Amygdala (tissue), 56 donors: ENCODE measurements at places on chromosomes 5 and 9.

GRCh38 chr9:82082563-82082962, 94.0 kb downstream of the SPATA31D1 start:
- no peak for DNase-seq

DNA sequence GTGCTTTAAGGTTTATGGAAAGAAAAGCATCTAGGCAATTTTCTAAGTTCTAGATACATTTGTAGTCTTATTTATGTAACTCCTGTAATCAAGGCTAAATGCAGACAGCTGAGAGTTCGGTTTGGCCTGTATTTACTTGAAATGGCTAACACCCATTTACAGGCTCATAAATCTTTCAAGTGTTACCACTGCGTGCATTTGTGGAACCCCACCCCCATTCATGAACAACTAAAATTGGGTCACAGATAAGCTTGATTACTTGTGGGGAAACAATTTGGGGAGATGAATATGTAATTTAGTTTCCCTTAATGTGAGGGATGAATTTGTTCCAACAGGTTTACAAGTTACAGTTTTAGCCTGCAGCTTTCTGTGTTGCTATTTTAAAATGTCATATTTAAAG, 360.6 kb downstream of the ARRDC3 start:
- DNase-seq, result no peak

DNA sequence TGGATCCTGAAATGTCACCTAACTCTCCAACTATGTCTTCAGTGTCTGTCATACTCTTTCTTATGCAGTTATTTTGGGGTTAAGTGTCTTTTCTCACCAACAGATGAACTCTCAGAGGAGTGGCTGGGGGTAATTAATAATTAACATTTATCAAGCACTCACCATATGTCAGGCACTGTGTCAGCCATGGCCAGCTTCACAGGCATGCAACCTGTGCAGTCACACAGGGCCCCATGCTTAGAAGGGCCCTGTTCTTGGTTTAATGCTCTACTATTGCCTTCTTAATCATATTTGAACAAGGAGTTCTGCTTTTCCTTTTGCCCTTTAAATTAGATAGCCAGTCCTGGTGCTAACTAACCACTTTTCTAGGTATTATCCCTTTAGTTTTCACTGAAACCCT, 3.4 kb upstream of the GRPEL2 start:
- no peak for DNase-seq

GRCh38 chr5:151225475-151225874, 1.6 kb upstream of the CCDC69 start:
- no peak for DNase-seq

- no peak for DNase-seq
Measured at GRCh38 chr9:14246951-14247350, 67.0 kb downstream of the NFIB start.

DNA sequence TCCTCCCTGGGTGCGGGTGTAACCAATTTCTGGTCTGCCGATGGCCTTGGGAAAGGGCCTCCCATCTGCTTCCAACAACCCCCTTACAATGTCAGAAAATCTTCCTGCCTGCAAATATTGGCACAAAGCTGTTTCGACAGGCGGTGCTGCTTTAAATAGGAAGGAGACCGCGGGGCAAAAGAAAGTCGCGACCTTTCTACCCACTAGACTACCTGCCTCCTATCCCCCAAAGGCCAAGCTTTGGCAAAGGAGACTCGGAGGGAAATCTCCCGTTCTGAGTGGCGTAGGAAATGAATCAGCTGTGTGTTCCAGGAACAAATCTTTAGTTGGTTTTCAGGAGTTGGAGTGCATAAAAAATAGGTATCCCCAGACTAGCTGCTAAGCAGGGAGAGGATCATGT, 36.8 kb upstream of the NFIB start:
- no peak for DNase-seq

GRCh38 chr5:154077696-154078095, 38.9 kb downstream of the MFAP3 start:
- DNase-seq, result no peak

GRCh38 chr5:156322666-156323065, 4.3 kb upstream of the SGCD start:
- DNase-seq, result no peak

GRCh38 chr5:72106817-72107130, 501 bp upstream of the MAP1B start:
- DNase-seq, result no peak

- DNase-seq, result no peak
Measured at GRCh38 chr9:120870206-120870605, 6.8 kb downstream of the PHF19 start.

DNA sequence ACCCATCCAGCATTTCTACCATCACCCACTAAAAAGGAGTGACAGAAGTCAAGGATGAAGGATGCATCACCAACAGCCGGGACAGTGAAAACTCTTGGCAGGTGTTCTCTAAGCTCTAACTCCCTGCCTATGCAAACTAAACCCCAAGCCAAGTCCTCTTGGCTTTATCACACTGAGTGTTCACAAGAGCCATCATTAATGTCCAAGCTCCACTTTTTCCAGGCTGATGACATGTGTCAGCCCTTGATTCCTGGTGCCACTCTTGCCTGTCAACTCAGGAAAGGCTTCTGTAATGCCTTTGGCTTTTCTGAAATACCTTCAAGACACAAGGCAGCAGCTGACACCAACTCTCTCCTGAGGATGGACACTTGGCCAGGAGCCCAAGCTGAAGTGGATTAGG, 86.9 kb downstream of the NR6A1 start:
- DNase-seq, result no peak

- DNase-seq, result no peak
Measured at GRCh38 chr5:108356286-108356685, 25.6 kb downstream of the FBXL17 start.

GRCh38 chr9:134195558-134195957, 31.2 kb upstream of the RNU6ATAC start:
- DNase-seq, result no peak

- no peak for DNase-seq
Measured at GRCh38 chr5:31794009-31794408, 155.1 kb downstream of the PDZD2 start.

DNA sequence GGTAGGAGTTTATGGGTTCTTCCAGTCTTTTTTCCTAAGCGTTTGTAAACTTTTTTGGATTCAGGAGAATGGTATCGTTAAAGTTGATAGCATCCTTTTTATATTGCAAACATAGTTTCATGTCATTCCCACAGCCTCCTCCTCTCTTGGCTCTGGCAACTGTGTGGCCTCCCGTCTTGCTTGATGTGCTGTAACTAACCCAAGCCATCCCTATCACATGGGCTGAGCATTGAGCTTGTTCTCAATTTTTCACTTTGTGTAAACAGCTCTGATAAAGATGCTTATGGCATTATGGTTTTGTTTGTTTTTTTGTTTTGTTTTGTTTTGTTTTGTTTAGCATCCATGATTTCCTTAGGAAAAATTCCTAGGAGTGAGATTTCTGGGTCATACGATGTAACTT, 4.6 kb downstream of the STKLD1 start:
- DNase-seq, result no peak

DNA sequence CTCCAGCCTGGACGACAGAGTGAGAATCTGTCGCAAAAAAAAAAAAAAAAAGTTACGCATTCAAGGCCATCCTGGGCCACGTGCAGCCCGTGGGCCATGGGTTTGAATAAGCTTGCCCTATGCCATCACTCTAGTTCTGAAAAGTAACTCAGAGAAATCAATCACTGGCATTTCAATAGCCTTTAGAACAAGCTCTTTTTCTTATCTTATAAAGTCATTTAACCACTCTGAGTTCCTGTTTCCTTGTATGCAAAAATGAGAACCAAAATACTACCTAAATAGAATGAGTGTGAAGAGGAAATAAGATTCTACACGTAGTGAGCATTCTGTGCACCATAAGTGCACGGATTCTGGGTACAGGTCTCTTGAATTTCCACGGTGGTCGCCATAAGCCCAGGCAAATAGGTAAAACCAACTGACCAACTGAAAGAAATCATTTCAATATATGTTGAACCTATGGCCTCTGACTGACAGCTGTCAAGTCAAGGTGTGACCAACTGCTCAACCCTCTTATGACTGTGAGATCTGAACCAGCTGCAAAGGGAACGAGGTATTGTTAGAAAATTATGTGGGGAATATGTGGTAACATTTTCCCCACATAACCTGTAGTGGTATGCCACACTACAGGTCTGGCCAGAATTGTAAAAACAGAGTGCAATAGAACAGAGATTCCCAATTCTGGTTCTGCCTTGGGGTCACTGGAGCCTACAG, 143.9 kb upstream of the LHFPL2 start:
- no peak for DNase-seq

DNA sequence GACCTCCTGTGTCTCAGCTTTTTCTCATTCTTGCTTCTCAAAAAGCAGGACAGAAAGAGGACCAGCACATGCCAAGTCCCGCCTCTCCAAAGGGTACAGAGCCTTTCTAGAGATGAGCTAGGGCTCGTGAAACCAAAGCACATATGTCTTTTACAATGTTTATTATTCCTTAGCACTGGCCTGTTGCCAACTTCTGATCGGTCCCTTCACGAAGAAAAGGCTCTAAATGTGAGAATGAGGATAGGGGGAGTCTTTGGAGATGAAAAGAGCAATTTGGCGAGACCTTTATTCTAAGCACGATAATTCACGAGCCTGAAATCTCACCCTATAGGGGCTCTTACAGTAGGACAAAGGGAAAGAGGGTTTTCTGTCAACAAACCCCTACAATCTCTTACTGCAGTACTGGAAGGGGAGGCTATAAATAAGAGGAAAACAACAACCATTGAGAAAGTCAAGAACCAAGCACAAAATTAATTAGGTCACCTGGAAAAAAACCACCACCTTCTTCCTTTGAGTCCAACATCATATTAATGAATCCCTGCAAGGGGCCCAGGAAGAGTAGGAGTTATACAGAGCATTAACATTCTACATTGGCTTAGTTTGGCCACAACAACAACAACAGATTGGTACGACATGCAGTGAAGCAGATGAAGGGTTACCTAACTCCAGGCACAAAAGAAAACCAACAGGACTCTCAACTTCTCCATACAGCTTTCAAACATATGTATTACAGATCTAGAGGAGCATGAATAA, 309.5 kb downstream of the PDE4D start:
- DNase-seq, result no peak

- DNase-seq, result no peak
Measured at GRCh38 chr9:32579706-32580331, 6.9 kb upstream of the NDUFB6 start.

- DNase-seq, result no peak
Measured at GRCh38 chr9:8384091-8384490, 584.5 kb upstream of the DMAC1 start.

DNA sequence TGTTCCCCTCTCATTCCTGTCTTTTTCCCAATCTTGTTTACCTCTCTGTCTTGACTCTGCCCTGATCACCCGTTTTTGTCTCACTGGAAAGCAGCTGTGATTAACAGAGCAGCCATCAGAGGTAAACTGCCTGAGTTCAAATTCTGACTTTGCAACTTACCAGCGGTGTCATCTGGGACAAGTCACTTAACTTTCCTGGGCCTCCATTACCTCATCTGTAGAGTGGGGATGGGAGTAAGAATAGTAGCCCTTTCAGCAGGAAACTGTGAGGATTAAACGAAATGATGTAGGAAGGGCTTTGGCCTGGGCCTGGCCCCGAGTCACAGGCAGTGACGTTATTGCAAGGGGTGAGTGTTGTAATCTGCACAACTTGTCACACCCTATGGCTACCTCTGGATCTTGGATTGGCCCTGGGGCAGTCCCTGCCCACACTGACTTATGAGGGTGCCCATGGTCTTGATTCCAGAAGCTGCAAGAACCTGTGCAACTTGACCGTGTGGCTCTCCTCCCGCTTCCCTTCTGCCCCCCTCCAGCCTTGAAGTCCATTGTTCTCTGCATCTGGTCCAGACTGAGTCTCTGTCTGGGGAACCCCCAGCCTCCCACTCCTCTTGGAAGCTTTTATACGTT, 657 bp upstream of the PCDH12 start:
- no peak for DNase-seq

DNA sequence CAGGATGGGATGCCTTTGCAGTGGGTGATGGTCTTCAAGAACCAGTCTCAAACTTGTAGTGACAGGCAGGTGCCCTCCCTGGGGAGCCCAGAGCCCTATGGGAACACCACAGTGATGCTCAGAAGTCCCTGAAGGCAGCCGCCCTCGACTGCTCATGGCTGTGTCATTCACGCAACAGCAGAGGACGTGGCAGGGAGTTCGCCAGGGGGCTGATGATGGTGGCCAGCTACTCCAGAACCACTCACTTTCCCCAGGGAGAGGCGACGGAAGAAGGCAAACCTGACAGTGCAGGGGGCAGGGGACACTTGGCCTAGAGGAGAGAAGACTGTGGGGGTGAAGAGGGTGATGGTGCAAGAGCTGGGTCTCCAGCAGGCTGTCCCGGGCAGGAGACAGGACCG, 4.0 kb downstream of the IL13 start:
- no peak for DNase-seq

GRCh38 chr9:111955048-111955447, 58.4 kb downstream of the UGCG start:
- DNase-seq, result no peak

DNA sequence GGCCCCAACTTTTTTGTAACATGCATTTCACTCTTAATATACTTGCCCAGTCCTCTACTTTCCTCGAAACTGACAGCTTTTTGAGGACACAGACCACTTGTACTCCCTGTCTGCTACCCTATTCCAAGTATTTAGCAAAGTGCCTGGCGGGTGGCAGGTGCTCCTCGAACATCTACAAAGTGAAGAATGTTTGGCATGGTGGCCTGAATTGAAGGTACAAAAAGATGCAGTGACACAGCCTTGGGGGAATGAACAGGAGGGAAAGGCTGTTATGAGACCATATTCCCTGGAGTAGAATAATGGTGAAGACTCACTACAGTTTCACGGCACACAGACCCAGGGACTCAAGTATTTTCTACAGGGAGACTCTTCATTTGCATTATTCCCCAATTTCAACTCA, 590.9 kb downstream of the PRELID2 start:
- no peak for DNase-seq

GRCh38 chr5:2755076-2755680, 3.7 kb upstream of the IRX2 start:
- no peak for DNase-seq

- DNase-seq, result no peak
Measured at GRCh38 chr5:163915481-163915961, 410.1 kb downstream of the MAT2B start.

DNA sequence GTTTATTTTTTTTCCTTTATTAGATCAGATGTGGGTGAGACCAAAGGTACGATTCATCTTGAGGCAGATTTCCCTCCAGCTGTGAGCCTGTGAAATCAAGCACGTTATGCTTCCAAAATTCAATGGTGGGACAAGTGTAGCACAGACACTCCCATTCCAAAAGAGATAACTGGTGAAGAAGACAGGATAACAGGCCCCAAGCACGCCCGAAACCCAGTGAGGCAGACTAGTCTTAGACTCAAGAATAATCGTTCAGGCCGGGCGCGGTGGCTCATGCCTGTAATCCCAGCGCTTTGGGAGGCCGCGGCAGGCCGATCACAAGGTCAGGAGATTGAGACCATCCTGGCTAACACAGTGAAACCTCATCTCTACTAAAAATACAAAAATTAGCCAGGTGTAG, 36.8 kb upstream of the COL5A1 start:
- DNase-seq, result no peak

DNA sequence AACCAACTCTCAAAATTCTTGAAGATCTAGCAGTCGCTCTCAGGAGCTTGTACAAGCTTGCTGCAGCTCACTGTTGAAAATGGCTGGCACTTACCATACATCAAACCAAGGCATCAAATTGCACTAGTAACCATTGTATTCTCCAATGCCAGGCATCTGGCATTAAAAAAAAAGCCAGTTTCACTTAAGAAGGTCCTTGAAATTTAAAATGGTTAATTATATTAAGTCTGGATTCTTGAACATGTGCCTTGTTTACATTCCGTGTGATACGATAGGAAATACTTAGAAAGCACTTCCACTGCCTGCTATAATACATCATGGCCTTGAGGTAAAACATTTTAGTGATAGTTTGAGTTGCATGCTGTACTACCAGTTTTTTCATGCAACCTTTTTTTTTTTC, 300.7 kb downstream of the KDM4C start:
- DNase-seq, result no peak
